ENCODE measurements at places on chromosomes 11 and 22. TPM values are rescaled to one million over a fixed set of nuclear protein-coding genes. Genes with fewer than 3 reads are reported as not detected.

- no peak for DNase-seq
Observed at GRCh38 chr11:93549976-93550375, 6.8 kb upstream of the SMCO4 start.

DNA sequence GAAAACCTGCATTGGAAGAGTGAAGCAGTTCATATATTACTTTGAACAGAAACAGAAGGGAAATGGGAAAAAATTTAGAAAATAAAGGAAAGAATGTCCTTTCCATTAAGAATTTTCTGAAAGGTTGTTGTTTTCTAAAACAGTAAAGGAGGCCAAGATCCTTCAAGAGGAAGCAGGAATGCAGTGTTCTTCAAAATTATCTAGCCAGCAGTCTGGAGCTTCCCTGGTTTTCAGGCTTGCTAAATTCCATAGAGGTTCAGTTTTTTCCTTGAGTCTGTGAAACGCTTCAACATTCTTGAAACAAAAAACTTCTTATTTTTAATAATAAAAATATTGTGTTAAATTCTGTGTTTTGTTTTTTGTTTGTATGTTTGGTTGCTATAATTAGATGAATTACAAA, 189.0 kb upstream of the ANO3 start:
- DNase-seq, result no peak

The ADSL gene
- 47.8 TPM for total RNA-seq

The RIC3 gene
- total RNA-seq, result 14.3 TPM

DNA sequence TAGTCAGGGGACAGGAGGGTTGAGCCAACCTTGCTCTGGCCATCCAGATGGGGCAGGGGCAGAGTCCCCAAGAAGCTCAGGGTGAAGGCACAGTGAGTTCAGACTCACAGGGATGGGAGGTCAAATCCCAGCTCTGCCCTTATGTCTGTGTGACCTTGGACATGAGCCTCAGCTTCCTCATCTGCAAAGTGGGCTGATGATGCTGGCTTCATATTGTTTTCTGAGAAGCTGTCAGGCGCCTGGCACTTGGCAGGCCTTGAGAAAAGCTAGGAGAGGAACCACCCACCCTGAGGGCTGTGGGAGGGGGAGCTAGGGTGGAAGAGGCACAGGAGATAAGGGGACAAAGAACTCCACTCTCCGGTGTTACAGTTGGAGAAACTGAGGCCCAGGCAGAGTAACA, 23.6 kb downstream of the CYTH4 start:
- no peak for DNase-seq

The XRRA1 gene
- total RNA-seq, result 5.2 TPM

DNA sequence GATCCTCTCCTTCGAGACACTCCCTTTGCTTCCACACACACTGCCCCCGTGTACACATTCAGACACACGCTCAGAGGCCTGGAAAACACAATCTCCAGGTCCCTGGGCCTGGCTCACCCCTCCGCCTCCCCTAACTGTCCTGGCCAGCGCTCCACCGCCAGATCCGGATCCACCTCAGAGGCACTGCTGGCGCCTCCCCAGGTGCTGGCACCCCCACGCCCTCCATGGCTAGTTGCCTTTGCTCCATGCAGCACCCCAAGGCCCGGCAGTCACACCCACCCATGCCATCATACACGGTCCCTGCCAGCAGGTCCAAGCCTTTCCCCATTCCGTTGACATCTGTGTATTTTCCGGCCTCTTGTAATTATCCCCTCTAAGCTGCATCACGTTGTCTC, 11.1 kb downstream of the SPTBN2 start:
- DNase-seq, result no peak

GRCh38 chr22:25120093-25120561, 79.5 kb upstream of the CRYBB3 start:
- DNase-seq, result no peak

The EIF3D gene
- 82.3 TPM for total RNA-seq

DNA sequence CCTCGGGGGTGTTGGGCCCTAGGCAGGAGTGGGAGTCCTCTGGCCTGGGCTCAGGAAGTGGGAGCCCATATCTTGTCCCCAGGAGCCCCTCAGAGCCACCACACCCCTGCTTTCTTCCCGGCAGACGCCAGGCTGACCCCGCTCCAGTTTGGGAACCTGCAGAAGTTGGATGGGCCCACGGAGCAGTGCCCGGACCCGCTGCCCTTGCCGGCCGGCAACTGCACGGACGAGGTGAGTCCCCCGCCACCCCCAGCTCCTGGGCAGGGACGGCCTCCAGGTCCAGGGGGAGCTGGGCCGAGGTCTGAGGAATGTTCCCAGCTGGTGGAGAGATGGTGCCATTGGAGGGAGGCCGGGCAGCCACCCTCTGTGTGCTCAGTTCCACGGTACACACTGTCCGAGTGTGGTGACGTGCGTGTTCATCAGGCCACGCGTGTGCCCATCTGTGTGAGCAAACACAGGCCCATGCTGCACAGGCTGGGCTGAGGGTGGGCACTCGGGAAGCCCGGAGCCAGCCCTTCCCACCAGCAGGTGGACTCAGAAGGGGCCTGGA, 4.8 kb downstream of the MUC5B start:
- DNase-seq, result peak; percentile 61

- no peak for DNase-seq
Observed at GRCh38 chr22:48841881-48842582, 985.6 kb downstream of the BRD1 start.

The OVOL1 gene
- total RNA-seq, result not detected

The GGTLC3 gene
- total RNA-seq, result not detected

DNA sequence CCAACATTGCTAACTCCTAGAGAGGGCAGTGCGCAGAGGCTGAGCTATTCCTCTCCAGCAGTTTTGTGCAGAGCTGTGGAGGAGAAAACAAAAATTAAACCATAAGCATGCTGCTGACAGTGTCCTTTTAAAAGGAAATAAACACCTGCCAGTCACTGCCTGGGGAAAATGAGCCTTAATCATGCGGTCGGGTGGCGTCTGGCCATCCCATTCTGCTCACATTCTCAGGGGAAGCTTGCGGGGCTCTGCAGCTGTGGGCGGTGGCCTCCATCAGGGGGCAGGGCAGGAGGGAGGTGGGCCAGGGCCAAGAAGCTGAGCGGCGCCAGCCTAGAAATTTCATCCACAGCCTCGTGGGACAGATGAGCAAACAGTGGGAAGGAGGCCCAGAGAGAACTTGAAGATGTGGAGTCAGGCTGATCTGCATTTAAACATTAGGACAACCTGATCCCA, 71.0 kb upstream of the TP53I11 start:
- peak; percentile 81 for DNase-seq

The OR10G7 gene
- total RNA-seq, result not detected

- DNase-seq, result no peak
Observed at GRCh38 chr11:99148352-99148751, 127.6 kb downstream of the CNTN5 start.

The SMC1B gene
- total RNA-seq, result not detected

DNA sequence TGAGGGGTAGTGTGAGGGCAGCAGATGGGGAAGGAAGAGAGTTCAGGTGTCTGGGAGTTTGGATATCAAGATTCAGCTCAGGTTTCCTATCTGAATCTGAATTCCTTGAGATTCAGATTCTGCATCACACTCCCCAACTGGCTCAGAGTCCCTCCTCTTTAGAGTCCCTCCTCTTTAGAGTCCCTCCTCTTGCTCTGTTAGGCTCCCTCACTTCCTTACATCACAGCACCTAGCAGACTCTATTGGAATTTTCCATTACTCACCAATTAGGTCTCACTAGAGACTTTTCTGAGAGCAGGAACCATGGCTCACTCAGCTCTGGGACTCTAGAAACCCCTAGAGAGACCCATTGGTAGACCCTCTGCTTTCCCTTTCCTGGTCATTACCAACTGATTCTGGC, 303.4 kb upstream of the SYN3 start:
- DNase-seq, result no peak

DNA sequence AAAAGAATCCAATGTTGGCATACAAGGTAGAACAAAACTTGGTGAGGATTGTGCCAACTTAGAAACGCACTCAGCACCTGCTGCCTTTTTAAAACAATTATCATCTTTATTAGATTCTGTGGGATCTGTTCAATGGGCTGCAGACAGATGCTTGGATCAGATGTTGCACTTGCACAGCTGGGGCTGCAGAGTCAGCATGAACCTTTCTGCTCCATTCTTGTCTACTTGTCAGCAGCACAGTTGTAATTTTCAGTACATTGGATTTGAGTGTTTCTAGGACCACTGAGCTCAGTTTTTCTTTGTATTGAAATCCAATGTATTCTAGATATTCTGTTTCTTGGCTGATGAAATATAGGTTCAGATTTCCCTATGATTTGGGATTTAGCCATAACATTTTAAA, 164.5 kb downstream of the LUZP2 start:
- DNase-seq, result no peak

The NUDT22 gene
- total RNA-seq, result 75.0 TPM

GRCh38 chr11:93740730-93741093, 583 bp downstream of the TAF1D start:
- DNase-seq, result no peak

DNA sequence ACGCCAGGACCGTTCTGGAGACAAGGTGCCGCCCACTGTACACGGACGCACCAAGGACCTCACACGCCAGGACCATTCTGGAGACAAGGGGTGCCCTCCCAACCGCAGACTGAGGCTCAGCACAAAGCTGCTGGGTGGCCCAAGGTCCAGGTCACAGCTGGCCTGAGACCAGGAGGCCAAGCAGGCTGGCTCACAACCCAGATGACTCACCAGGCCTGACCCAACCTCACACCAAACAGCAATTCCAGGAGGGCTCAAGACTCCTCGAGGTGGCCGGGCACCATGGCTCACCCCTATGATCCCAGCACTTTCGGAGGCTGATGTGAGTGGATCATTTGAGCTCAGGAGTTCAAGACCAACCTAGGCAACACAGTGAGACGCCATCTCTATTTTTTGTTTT, 14.8 kb downstream of the BRD1 start:
- no peak for DNase-seq

DNA sequence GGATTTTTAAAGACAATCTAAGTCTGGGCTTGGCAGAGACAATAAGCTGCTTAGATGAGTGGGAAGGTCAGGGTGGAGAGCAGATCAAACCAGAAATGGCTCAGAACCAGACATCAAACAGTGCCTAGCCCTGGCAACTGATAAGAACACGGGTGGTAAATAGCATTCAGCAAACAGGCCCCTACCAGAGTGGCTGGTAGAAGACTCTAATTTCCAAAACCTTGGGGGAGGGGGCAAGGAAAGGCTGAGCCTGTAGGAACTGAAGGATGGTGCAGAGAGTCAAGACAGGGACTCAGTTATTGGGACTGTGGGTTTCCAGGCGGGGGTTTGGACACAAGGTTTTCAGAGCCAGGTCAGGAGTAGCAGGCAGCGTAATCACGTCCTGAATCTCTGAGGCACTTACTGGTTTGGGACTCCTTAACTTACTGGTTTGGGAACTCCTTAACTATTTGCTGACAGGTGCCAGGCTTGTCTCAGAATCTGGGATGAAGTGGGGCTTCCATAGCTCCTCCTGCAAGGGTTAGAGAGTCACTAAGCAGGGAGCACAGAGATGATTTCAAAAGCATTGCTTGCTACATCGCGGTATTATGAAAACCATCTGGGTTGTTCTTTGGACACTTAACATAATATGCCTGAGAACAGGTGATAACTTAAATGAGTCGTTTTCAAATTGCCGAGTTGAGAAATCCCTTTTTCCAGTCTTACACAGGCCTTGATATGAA, 5.7 kb upstream of the ABTB2 start:
- DNase-seq, result no peak

The SCGB1D2 gene
- total RNA-seq, result not detected

GRCh38 chr22:49968831-49969661, 8.5 kb downstream of the PIM3 start:
- peak; percentile 67 for DNase-seq

DNA sequence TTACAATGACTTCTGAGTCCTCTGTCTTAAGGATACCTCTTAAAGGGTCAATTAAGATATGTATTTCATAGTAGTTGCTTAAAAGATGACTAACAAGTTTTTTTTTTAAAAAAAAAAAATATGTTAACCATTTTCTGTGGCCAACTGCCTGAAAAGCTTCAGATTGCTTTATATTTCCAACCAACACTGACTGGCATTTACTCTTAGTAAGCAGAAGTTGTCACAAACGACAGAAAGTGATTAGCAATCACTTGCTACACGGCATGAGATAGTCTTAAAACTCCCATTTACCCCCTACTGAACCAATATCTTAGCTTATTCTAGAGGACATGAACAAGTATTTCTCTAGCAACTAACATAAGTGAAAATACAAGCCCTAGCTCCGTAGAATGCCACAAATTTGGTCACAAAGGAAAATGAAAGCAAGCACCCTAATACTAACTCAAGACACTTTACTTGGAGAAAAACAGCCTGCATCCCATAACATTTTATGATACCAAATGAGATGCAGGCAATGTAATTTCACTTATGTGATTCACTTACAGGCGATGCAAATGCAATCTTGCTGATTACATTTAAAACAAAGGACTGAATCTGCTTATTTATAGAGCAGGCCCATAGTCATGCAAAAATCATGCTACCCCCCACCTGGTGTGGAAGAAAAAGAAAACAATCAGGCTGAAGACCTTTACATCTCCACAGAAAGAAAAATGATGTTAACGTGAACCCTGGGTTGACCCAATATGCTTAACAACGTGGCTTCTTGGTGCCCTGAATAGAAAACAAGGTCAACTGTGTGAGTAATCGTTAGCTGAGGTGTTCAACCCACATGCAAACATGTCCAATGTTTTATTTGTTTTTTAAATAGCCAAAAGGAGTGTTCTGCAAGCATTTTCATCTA, 25.7 kb downstream of the MPPED2 start:
- DNase-seq, result no peak

The TBX10 gene
- total RNA-seq, result not detected

GRCh38 chr11:120558744-120559431, 47.3 kb downstream of the GRIK4 start:
- peak; percentile 46 for DNase-seq

DNA sequence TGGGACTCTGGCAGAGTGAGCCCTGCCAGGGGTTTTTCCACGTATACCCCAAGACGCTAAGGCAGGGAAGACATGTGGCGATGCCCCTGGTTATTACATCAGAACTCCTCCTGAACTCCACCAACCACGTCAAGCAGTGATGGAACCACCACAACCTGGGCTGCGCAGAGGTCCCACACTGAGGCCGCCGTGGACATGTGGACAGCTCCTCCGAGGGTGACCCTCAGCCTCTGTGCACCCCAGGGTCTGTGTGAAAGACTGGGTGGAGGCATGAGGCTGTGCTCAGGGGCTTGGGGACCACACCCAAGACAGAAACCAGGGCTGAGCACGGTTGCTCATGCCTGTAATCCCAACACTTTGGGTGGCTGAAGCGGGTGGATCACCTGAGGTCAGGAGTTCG, 52.2 kb downstream of the TRMU start:
- no peak for DNase-seq

- DNase-seq, result no peak
Observed at GRCh38 chr11:91174193-91174592, 951.3 kb upstream of the CHORDC1 start.

The UBQLN3 gene
- total RNA-seq, result not detected

The ZP1 gene
- total RNA-seq, result not detected

The SLC22A25 gene
- total RNA-seq, result not detected

DNA sequence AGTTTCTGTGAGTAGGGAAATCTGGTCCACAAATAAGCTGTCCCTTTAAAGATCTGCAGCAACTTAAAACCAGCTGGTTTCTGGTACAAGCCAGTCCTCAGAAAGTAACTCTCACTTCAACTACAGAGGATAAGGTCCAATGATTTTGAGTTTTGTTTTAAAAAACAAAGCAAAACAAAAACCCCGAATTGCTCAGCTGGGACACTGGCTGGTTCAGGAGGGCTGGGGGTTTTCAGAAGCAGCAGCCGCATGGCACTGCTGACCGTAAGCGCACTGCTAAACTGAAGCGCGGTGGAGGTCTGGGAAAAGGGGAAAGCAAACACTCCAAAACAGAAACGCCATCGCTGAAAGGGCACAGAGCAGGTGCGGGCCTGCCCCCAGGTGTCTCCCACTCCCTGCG, 59.7 kb downstream of the MICAL3 start:
- no peak for DNase-seq

Measured in cardiac septum (tissue), 1 donor.